ENCODE measurements at places on chromosomes 5 and 9.
A peak's percentile ranks its signal among the peaks of the same experiment; 100 is the strongest.

- DNase-seq, result no peak
Observed at GRCh38 chr5:14134083-14134482, 9.1 kb upstream of the TRIO start.

DNA sequence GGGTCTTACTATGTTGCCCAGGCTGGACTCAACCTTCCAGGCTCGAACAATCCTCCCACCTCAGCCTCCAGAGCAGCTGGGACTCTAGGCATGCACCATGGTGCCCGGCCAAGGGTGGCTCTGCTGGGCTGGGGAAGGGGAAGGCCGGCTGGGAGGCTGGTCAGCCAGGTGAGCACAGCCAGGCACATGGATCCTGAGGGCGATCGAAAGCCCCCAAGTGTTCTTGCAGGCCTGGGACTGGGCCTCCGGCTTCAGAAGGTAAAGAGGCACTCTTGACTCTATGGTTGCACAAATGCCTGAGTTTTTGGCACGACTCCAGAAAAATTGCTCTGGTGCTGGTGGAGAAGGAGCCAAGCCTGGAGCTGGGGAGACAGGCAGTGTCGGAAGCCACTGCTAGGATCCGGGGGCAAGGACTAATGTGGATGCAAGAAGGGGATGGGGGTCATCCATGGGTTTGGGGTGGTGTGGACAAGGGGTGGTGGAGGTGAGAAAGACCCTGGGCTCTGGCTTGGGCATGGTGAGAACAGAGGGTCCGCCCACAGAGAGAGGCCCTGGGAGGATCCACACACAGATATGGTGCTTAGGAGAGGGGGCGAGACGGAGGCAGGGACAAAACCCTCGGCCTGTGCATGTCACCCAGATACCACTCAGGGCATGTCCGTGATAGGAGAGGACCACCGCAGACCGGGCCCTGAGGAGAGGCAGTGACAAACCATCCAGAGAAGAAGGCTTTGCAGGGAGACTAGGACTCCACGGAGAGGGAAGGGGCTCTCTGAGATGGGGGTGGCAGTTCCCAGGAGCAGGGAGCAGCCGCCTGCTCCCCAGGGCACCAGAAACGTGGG, 51.1 kb upstream of the COL5A1 start:
- no peak for DNase-seq

DNA sequence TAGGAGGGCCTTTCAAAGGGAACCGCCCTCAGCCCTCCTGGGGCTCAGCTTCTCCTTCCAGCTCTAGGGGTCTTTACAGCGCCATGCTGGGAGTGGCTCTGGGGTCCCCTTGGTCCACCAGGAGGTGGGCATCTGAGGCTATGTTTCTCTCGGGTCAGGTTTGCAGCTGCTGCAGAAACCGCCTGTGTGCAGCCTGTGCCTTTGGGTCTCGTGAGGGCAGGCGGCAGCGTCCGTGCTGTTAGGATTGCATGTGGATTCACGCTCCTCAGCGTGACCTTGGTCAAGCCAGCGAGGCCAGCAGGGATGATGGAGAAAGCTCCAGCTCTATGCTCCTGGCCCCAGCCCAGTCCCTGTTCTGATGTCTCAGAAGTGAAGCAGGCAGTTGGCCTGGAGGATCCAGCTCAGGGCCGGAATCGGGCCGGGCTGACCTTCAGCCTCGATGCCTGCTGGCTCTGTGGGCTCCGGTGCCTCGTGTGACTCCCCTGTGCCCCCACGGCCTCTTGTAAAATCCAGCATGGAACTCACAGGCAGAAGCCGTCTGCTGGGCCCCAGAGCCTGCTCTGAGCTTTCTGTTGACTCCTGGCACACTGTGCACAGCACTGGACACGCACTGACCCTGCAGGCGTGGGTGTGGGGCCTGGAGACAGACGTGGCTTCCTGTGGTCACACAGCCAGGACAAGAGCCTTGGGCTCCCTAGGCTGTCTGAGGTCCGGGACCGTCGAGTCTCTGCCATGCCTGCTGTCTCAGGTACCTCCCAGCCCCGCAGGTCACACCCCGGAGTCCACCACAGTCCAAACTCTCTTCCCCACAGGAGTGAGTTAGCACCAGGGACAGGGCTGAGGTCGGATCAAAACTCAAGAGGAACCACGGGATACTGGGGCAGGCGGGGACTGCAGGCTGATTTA, 54.3 kb downstream of the TRIP13 start:
- no peak for DNase-seq

DNA sequence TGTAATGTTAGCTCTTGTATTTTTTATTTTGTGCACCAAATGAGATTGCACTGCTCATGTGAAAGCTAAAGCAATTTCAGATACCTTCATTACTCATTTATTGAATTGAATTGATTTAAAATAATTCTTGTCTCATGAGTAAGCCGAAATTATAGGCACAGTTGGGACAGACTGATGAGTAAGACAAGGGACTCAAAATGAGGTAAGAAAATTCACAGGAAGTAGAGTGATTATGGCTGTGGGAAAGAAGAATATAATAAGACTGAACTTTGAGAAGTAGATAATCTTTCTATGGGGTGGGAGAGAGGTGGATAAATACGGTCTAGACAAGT, 51.1 kb downstream of the NUDT12 start:
- no peak for DNase-seq

DNA sequence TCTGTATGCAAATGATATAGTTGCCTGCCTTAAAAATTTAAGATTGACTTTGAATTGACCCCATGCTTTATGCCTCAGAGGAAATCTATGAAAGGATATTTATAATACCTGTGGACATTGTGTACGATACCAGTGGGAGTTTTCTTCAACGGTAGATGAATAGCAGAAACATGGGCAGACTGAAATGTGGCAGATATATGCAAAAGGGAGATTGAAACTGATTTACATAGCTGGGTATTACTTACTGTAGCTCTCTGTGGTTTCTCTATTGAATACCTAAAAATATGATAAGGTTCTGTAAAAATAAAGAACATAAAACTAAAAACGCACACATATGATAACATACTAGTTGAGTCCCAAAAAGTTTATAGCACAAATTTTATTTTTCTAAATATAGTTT, 345.2 kb upstream of the PCSK5 start:
- DNase-seq, result no peak

GRCh38 chr5:43685252-43685950, 82.4 kb downstream of the NNT start:
- no peak for DNase-seq

GRCh38 chr5:59143926-59144333, 561.1 kb downstream of the RAB3C start:
- DNase-seq, result no peak

DNA sequence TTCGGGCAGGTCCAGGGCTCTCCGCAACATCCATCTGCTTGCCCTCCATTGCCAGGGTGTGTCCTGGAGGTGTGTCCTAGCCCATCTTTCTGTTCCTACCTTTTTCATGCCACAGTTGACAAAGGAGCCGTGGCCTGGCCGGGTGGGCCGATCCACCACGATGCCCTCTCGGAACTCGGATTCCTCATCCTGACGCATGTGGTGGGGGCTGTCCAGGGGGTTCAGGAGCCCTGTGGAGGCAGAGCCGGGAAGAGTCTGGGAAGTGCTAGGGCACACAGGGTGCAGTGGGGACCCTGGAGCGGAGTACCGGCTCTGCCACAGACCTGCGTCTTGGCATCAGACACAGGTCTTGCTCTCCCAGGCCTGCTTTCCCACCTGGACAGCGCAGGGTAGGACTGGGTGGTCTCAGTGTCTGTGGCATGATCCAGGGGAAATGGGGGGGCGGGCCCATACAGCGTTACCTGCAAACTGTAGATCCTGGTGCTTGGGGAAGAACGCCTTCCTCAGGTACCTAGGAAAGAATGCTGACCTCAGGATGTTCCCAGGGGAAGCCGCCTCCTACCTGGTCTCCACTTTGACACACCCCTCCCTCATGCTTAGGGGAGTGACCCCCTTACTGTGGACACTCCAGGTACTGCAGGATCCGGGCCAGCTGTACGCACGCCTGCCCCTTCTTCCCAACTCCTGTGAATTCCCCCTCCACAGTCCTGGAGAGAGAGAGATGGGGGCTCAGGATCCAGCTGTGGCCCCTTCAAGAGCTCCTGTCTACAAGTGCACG, 3.5 kb downstream of the SPOUT1 start:
- DNase-seq, result no peak

GRCh38 chr5:126542441-126542840, 52.6 kb downstream of the ALDH7A1 start:
- DNase-seq, result no peak

GRCh38 chr9:92176068-92176799, 61.0 kb upstream of the SPTLC1 start:
- peak; percentile 18 for DNase-seq

- no peak for DNase-seq
Observed at GRCh38 chr9:112810696-112811490, 60.3 kb downstream of the SNX30 start.

GRCh38 chr5:39800042-39800601, 375.3 kb upstream of the DAB2 start:
- DNase-seq, result no peak

GRCh38 chr9:113569472-113570060, 106.0 kb downstream of the RGS3 start:
- no peak for DNase-seq

Data from SHP77 (cell line).